ENCODE measurements at places on chromosomes 1 and 21. TPM values are rescaled to one million over a fixed set of nuclear protein-coding genes. Genes with fewer than 3 reads are reported as not detected.

Gene CACHD1
- total RNA-seq: 3.1 TPM

Gene FAM72D
- 3.5 TPM for total RNA-seq

DNA sequence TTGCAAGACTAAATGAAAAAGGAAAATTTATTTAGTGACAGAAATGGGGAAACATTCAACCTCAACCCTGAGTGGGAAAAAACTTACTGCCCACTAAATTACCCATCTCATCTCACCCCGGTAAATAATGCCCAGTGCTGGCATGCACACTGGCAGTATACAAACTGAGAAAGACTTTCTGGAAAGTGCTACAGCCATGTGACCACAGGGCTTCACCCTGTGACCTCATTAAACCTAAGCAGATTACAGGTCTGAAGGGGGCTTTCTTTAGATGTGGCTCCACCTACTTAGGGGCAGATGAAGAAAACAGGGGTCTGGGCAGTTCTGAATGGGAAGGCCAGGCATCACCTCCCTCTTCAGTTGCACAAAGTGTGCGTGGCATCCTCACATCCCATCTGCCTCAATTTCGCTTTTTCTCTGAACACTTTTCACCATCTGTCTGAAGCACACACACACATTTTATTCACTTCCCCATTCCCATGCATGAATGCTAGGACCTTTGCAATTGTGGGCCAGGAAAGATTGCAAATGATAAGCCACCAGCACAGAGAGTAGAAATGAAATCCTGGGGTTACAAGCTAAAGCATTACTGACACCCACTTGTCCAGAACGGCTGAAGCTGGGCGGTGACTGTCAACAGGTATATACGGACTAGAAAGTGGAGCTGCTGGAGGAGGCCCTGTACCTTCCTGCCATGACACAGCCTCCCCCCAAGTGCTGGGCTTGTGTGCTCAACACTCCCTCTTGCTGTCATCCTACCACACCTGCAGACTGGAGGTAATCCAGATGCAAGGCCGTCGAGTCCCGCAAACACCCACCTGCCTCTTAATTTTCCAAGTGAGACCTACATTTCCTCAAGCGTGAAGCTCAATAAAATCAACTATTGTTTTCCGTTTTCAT is 2.7 kb downstream of the NADK start:
- DNase-seq: no peak

- no peak for DNase-seq
Observed at GRCh38 chr21:34649400-34649799, 19.4 kb upstream of the CLIC6 start.

GRCh38 chr1:64867266-64867665 is 99.1 kb downstream of the JAK1 start:
- no peak for DNase-seq
